ENCODE measurements at places on chromosomes 6 and 20.
A peak's percentile ranks its signal among the peaks of the same experiment; 100 is the strongest.

DNA sequence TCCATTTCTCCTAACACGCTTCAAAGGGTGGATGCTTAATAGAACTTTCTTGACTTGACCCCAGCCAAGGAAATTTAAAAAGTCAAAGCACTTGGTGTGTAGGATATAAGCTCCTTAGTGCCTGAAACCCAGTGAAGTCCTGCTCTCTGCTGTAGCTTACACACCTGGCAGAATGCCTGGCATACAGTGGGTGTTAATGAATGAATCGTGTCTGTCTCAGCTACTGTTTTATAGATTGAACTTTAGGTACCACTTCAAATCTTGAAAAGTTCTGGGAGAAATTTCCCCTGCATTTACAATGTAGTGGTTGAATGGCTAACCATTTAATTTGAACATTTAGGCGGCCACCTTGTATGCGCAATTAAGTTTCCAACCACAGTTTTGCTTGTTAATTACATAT, 70.5 kb upstream of the ZNF217 start:
- no peaks in the 10 kb centered on the region for H3K27me3 ChIP-seq
- no peaks in the 10 kb centered on the region for H3K36me3 ChIP-seq
- no peak for DNase-seq
- H3K27ac ChIP-seq: no peak overlapping the region
- H3K4me1 ChIP-seq: peaks cover 13% of the 10 kb centered on the region

GRCh38 chr20:57888591-57888990, 178.8 kb upstream of the PMEPA1 start:
- no peak overlapping the region for H3K27ac ChIP-seq
- H3K4me1 ChIP-seq: no peaks in the 10 kb centered on the region
- no peak for DNase-seq
- H3K27me3 ChIP-seq: no peaks in the 10 kb centered on the region

DNA sequence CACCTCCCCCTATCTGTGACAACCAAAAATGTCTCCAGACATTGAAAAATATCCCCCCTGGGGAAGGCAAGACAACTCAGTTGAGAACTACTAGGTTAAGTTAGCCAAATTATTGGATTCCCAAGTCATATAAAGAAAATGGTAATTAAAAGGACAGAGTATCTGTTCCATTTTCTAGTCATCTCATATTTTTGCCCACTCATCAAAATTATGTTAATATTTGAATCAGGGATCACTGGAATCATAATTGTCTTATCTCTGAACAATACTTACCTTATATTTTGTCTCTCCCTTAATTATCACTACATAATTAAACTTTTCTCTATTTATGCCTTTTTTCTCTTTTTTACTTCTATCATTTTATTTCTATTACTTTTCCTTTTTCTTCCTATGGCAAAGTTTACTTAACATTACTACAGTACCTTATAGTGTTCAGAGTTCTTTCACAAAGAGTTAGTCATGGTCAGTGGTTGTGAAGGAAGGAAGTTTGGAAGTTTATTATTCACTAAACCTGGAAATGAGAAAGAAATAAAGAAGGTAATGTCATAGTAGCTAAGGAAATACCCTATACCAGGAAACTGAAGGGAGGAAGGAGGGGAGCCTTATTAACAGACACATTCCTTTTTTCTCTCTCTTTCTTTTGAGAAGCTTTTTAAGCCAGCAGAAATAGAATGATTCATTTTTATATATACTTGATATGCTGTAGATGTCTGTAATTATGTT, 332.9 kb downstream of the COL12A1 start:
- H3K36me3 ChIP-seq: no peaks in the 10 kb centered on the region
- DNase-seq: no peak

- H3K27ac ChIP-seq: no peak overlapping the region
- peak; percentile 33 for DNase-seq
- no peaks in the 10 kb centered on the region for H3K27me3 ChIP-seq
- no peaks in the 10 kb centered on the region for H3K4me1 ChIP-seq
- H3K36me3 ChIP-seq: no peaks in the 10 kb centered on the region
- no peak overlapping the region for H3K4me3 ChIP-seq
Observed at GRCh38 chr20:10843146-10843711, 169.4 kb upstream of the JAG1 start.

- no peak overlapping the region for H3K4me3 ChIP-seq
- no peaks in the 10 kb centered on the region for H3K36me3 ChIP-seq
- DNase-seq: no peak
- peaks cover 3% of the 10 kb centered on the region for H3K27me3 ChIP-seq
- H3K4me1 ChIP-seq: no peaks in the 10 kb centered on the region
Observed at GRCh38 chr6:10850728-10851127, 12.4 kb upstream of the MAK start.

- H3K36me3 ChIP-seq: no peaks in the 10 kb centered on the region
- H3K27me3 ChIP-seq: no peaks in the 10 kb centered on the region
- DNase-seq: no peak
- no peak overlapping the region for H3K4me3 ChIP-seq
- H3K4me1 ChIP-seq: peaks cover 12% of the 10 kb centered on the region
- no peak overlapping the region for H3K27ac ChIP-seq
Observed at GRCh38 chr6:13405961-13406477, 77.7 kb upstream of the TBC1D7 start.

DNA sequence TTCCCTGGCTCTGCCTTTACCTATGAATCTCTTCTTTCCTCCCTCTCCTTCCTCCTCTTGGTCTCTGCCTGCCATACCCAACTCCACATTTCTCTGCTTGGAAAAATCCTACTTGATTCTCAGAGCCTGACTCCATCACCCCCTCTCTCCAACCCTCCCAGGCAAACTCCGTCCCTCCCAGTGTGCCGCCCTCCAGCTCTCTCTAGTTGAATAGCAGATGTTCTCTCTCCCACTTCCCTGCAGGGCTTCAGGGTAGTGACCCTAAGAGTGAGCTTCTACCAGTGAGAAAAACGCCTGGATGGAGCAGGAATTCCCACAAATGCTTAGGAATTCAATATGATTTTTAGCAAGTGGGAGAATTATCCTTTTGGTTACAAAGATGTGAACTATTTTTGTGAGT, 141.6 kb downstream of the MTHFD1L start:
- H3K27ac ChIP-seq: no peak overlapping the region
- DNase-seq: no peak
- no peaks in the 10 kb centered on the region for H3K27me3 ChIP-seq
- H3K4me1 ChIP-seq: peaks cover 23% of the 10 kb centered on the region

GRCh38 chr6:29834564-29835436, 7.2 kb downstream of the HLA-G start:
- no peak overlapping the region for H3K4me3 ChIP-seq
- no peak for DNase-seq
- no peaks in the 10 kb centered on the region for H3K36me3 ChIP-seq
- no peak overlapping the region for H3K27ac ChIP-seq

GRCh38 chr6:44858998-44859397, 469.1 kb upstream of the RUNX2 start:
- no peaks in the 10 kb centered on the region for H3K36me3 ChIP-seq
- H3K4me1 ChIP-seq: no peaks in the 10 kb centered on the region
- no peak overlapping the region for H3K27ac ChIP-seq
- H3K27me3 ChIP-seq: no peaks in the 10 kb centered on the region

GRCh38 chr6:28923318-28924102, at the start of gene TRIM27:
Gene TRIM27, minus strand, starts transcription at chr6:28923985. Its CDS starts 353 bp downstream, at chr6:28923632.
- DNase-seq: peak; percentile 75
- H3K36me3 ChIP-seq: peaks cover 23% of the 10 kb centered on the region
- H3K27ac ChIP-seq: peak within 1 kb of the TSS; percentile 96
- peak within 1 kb of the TSS; percentile 92 for H3K4me3 ChIP-seq

Data from IMR-90 (cell line).